ENCODE measurements at places on chromosomes 1 and 21.

GRCh38 chr1:62922006-62922405 is 138.1 kb downstream of the ATG4C start:
- no peak for DNase-seq

- no peak for DNase-seq
These were observed 3.9 kb downstream of the NCAM2 start for GRCh38 chr21:21002153-21002552.

DNA sequence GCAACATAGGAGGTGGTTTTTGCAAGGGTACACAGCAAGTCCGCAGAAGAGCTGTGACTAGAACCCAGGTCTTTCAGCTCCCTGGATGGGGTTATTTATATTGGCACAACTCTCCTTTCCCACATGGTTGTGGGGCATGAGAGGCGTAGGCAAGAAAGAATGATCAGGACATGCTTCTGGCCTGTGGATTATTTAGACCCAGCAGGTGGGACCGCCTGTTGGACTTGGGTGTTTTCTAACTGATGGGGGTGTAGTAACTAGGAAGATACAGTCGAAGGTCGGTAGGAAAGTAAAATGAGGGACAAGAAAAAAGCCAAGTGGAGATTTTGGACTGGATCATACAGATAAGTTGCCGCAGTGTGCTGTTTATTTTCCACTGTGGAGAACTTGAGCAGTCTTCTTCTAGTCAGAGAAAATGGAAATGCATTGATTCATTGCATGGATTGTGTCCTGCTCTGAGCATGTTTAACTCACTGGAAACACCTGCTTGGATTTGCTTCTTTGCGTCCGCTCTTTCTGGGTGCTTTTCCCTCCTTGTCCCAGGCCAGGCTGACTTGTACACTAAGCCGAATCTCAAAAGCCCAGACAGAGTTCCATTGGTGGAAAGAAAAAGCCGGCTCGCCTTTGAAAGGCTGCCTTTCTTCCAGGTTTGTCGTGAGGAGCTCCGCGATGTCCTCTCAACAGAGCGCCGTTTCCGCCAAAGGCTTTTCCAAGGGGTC is 592 bp downstream of the CRCT1 start:
- DNase-seq: no peak

GRCh38 chr1:78743626-78744025 is 94.0 kb downstream of the IFI44 start:
- DNase-seq: no peak

- no peak for DNase-seq
These were observed 212.0 kb upstream of the RRP15 start for GRCh38 chr1:218073062-218073461.

DNA sequence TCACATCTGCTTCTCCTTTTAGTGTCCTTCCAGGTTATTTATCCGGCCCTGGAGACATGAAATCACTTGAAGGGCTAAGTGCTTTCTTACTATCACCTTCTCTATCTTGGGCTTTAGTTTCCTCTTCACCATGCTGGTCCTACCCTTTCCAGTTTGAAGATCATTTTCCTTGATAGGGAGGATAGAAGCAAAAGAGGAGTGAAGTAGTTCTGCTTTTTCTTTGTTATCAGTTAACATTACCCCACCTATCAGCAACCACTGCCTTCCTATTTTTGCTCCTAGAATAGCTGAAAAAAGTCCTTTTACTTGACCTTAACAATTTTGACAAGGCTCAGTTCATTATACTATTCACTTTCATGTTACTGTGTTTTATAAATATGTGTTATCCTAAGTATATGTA is 19.4 kb downstream of the RGL1 start:
- DNase-seq: no peak

- DNase-seq: no peak
These were observed 81.6 kb upstream of the CACHD1 start for GRCh38 chr1:64388336-64388735.

GRCh38 chr1:197989058-197989457 is 71.9 kb downstream of the LHX9 start:
- DNase-seq: no peak

GRCh38 chr1:193677874-193678273 is 491.5 kb upstream of the B3GALT2 start:
- no peak for DNase-seq

GRCh38 chr1:61183471-61184039 is 101.2 kb downstream of the NFIA start:
- DNase-seq: no peak

GRCh38 chr1:178682886-178683285 is 42.2 kb upstream of the RALGPS2 start:
- DNase-seq: no peak

GRCh38 chr1:147630447-147630846 is 39.9 kb downstream of the ACP6 start:
- DNase-seq: no peak

GRCh38 chr1:173503391-173503790 is 26.3 kb downstream of the PRDX6 start:
- DNase-seq: no peak

Data from activated CD8-positive, alpha-beta memory T cell treated with anti-CD3 and anti-CD28 coated beads for 4 hours (primary cell).